ENCODE measurements at places on chromosomes 7 and 10.

GRCh38 chr10:18463673-18464211, 187.6 kb downstream of the NSUN6 start:
- DNase-seq: no peak

DNA sequence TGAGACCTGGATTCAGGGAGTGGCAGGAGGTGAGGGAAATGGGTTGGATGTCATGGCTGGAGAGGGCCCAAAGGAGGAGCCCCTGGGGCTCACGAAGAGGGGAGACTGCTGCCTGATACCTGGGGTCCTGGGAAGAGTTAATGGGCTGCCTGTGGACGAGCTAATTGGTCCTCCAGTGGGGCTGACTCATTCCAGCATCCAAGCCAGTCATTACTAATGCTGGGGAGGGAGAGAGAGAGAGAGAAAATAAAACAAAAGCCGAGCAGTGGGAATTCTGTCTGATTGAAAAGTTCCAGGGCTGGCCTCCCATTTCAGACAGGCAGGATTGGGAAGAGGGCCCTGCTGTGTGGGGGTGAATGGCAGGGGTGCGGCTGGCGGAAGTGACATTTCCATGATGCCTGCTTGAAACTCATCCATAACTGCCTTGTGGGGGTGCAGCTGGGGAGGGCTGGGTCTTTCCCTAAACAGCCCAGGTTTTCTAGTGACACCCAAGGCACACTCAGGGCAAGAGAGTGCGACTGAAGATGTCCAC, 297.8 kb downstream of the RPS24 start:
- DNase-seq: peak; percentile 44

DNA sequence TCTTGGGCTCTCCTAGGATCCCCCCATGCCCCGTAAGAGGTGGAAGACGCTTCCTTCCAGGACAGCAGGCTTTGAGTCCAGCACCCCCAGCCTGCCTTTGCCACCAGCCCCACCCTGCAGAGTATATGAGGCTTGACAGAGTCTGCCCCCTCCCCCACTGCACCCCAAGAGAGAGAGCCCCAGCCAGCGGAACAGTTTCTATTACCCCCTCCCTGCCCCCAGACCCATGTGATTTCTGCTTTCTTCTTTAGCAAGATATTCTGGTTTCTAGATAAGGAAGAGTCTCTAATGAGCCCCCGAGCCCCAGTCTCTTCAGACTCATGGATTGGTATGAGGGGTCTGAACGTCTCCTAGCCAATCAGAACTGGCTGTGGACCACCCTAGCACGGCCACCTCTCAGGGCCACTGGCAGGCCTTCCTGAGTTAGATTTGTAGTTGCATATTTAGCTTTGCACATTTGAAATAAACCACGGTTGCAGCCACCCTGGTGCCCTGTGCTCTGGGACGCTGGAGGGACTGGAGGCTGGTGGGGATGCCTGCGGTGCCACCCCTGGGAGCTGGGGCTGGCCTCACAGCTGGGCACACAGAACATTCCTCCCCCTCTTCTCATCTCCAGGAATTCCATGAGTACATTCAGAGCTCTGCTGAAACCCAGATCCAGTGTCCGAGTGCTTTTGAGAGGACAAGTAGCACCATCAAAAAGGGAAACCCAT, 3.0 kb upstream of the SH2B2 start:
- DNase-seq: no peak

DNA sequence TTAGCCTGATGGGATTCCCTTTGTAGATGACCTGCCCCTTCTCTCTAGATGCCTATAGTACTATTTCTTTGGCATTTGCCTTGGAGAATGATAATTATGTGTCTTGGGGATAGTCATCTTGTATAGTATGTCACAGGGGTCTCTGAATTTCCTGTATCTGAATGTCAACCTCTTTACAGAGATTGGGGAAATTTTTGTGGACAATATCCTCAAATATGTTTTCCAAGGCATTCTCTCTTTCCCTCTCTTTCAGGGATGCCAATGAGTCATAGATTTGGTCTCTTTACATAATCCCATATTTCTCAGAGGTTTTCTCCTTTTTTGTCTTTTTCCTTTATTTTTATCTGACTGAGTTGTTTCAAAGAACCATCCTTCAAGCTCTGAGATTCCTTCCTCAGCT, 99.4 kb downstream of the CTNNA3 start:
- no peak for DNase-seq

GRCh38 chr10:132689721-132690360, 96.1 kb downstream of the NKX6-2 start:
- DNase-seq: no peak

DNA sequence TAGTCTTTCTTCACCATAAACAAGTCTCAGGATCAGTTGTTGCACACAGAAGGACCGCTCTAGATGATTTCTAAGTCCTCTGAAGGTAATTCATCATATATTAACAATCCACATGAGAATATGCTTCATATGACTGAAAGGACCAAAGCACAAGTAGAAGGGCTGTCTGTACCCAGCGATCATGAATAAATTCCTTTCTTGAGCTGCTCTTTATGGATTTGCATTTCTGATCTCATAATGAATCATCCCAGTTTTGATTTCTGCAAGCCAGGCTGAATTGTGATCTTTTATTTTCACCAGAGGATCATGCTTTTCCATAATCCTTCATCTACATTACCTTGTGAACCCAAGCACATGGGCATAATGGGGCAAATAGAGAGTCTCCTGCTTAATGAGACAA, 675.6 kb downstream of the MAGI2 start:
- no peak for DNase-seq

DNA sequence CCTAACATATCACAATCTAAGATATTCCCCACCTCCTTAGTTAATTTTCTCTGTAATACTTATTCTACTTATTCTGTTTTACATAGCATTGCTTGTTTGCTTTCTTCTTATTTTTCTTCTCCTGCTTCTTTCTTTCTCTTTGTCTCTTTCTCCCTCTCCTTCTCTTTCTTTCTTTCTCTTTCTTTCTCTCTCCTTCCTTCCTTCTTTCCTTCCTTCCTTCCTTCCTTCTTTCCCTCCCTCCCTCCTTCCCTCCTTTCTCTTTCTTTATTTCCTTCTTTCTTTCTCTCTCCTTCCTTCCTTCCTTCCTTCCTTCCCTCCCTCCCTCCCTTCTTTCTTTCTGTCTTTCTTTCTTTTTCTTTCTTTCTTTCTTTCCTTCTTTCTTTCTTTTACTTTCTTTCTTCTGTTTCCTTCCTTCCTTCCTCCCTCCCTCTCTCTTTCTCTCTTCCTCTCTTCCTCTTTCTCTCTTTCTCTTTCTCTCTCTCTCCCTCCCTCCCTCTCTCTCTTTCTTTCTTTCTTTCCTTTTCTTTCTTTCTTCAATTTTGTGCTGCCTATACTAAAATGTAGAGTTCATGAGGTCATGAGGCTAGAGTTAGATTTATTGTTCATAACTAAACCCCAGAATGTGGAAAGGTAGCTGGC, 445.4 kb downstream of the GATA3 start:
- no peak for DNase-seq

GRCh38 chr7:50641442-50642405, 76.5 kb upstream of the DDC start:
- DNase-seq: peak; percentile 83

DNA sequence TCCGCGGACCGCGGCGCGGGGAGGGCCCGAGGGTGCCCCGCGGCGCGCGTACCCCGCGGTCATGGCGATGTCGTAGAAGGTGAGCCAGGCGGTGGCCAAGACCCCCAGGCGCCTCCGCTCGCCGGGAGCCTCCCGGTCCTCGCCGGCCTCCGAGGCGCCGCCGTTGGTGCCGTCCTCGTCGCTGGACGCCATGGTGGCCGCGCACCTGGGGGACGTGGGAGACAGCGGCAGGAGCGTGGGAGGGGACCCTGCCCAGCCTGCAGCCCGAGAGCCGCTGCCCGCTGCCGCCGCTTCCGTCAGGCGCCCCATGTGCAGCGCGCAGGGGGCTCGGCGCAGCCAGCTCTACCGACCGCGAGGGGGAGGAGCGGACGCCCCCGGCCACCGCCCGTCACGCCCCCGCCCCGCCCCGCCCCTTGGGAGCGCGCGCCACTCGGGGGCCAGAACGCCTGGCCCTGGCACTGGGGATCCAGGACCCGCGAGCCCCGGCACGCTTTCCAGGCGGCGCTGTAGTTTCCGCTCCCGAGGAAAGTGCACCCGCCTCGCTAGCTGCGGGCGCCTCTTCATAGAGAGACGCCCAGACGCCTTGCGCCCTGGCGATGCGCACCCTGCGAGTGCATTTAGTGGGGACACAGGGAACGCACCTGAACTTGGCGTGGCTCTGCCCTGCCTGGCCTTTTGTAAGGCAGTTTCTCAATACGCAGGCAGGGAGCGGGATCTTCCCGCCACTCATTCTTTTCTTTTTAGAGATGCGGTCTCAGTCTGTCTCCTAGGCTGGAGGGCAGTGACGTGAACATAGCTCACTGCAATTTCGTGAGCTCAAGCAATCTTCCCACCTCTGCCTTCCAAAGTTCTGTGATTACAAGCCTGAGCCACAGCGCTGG, at the start of gene HACD1:
Gene HACD1, minus strand, starts transcription at position 344 of the 881 bp plus-strand sequence. Its CDS starts 35 bp downstream, at position 309.
- DNase-seq: peak; percentile 86

GRCh38 chr10:103930881-103931280, 12.9 kb upstream of the STN1 start:
- no peak for DNase-seq

DNA sequence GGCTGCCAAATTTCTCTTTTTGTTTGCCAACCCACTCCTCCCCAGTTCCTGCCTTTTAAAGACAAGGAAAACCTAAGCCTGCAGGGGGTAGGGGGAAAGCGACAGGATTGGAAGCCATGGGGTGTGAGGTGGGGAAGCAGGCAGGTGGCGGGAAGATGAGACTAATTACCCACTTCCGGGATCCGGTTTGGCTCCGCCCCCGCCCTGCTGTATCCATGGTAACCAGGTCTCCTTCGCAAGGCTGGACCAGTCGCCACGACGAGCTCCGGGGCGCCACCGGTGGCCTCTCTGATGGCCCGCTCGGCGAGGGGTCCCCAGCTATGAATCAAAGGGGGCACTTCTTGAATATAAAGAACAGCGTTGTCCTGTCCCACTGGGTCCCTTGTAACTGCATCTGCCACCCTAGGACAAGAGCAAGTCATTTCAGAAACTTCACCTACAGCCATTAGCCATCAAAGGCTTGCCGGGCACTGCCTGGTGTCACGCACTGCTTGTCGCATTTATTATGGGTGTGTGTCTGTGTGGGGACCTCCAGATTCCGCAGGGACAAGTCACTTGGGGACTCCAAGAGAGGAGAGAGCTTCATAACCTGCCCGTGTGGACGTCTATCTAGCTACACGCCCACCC, 55.4 kb upstream of the LMTK2 start:
- peak; percentile 96 for DNase-seq

DNA sequence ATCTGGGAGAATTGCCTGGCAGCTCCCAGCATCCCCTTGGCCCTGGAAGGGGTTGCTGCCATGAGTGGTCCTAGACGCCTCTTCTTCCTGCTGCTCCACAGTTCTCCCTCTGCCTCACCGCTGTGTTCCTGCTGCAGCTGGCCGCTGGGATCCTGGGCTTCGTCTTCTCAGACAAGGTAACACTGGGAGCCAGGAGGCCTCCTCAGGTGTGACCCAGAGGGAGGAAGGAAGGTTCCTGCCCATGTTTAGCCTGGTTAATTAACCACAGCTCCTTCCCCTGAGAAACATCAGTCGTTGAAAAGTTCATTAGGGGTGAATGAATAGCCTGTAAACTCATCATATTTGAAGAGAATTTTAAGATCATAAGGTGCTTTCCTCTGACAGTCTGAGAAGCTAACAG, 18.2 kb downstream of the TSPAN33 start:
- DNase-seq: no peak

DNA sequence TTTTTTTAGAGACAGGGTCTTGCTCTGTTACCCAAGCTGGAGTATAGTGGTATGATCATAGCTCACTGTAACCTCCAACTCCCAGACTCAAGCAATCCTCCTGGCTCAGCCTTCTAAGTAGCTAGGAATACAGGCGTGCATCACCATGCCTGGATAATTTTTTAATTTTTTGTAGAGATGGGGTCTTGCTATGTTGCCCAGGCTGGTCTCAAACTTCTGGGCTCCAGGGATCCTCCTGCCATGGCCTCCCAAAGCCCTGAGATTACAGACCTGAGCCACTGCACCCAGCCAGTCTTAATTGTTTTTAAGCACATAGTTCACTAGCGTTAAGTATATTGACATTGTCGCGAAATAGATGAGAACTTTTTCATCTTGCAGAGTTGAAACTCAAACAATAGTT, 2.0 kb downstream of the SUPV3L1 start:
- no peak for DNase-seq

DNA sequence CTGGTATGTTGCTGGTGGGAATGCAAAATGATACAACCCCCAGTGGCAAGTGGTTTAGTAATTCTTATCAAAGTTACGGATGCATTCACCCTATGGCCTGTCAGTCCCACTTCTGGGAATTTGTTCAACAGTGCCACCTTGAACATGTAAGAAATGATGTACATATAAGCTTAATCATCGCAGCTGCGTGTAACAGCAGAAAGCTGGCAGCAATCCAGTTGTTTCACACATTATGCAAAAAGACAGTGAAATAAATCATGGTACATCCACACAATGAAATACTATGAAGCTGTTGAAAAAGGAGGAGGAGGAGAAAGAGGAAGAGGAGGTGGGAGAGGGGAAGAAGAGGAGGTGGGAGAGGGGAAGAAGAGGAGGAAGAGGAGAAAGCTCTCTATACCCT, 76.2 kb upstream of the MYL10 start:
- no peak for DNase-seq

DNA sequence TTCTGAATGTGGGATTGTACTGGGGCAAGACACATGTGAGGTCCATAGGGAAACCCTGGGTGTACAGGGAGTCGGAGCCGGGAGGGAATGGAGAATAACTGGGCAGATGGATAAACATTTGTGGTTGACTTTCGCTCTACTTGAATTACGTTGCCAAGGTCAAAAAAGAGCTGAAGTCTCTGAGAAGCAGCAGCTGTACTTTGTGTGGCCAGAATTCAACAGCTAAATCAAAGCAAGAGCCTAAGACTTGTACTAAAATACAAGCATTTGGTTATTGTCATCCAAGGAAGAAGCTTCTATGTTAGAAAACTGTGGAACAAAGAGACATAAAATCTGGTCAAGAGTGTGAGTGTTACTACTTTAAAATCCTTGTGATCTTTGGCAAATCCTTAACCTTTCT, 457.2 kb downstream of the ARL4A start:
- DNase-seq: no peak

DNA sequence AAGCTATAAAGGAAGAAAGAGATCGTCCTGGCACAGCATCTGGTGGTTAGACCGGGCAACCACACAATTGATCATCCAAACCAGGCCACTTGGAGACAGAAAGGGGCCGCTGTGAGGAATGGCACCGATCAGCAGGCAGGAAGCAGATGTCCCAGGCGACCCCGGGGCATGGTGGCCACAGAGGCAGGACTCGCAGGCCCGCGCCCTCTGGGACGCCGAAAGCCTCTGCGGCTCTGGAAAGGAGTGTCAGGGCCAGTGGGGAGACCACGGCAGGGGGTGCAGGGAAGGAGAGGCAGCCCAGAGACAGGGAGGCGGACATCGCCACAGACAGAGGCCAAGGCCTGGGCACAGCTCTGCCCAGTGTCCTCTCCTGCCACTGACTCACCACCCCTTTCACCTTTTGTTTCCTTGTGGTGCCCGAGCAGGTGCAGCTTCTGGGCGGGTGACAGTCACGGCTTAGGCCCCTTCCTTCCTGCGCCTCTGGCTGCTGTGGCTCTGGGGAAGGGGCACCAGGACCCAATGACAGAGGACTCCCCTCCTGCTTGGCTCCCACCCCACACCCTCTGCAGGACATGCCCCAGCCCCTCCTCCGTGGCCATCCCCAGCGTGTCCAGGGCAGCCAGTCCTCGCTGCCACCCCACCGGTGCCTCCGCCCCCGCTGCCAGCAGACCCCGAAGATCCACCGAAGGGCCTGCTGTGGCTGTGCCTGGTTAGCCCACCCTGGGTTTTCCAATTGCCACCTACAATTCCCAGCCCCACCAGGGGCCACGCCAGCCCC, 10.9 kb downstream of the STK32C start:
- no peak for DNase-seq

GRCh38 chr10:96681524-96681923, 38.8 kb downstream of the PIK3AP1 start:
- no peak for DNase-seq

GRCh38 chr7:107277331-107277730, 108.5 kb downstream of the HBP1 start:
- no peak for DNase-seq
